ENCODE measurements at places on chromosomes 2 and 18. TPM values are rescaled to one million over a fixed set of nuclear protein-coding genes. Genes with fewer than 3 reads are reported as not detected.

The SLC19A3 gene
- not detected for total RNA-seq

The ADRA2B gene
- total RNA-seq = not detected

DNA sequence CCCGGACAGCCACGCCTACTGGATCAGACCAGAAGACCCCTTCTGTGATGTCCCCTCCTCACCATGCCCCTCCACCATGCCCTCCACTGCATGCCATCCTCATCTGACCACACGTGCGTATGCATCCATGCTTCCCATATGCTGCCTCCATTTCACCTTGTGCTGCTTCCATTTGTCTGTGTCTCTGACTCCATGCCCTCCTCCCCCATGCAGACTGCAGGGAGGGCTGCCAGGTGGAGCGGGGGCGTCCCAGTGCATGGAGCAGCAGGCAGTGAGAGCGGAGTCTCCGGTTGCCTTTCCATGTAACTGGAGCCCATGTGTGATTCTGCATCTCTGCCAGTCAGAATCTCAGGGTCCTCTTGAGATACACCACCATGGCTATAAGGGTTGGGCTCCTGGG, 52.6 kb downstream of the COA5 start:
- DNase-seq = no peak

DNA sequence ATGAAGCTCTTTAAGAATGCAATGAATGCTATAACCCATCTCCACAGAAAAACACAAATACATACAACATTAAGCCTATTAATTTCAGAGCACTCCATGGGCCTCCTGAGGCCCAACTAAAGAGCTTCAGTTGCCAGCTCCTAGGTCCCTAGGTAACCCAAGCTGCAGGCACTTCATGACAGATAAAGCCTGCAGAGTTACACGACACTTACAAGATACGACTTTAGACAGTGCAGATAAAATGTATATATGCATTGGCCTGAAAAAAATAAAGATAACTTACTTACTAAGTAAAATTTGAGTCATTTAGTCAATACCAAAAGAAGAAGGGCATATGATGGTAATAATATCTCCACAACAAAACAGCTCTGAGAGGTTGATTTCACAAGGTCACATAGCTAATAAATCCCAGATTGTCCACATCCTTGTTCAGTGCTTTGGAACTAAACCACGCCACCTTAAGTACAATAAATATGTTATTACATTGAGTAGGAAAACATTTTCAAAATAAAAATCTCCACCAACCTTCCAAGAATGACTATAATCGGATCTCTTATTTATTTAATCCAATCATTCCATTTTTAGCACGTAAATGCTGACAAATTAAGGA, 3.4 kb downstream of the MAP4K3 start:
- no peak for DNase-seq

GRCh38 chr2:223050900-223051504, 988 bp upstream of the KCNE4 start:
- no peak for DNase-seq
